HuH-7.5 (cell line): ENCODE measurements at places on chromosomes 7 and 10.

DNA sequence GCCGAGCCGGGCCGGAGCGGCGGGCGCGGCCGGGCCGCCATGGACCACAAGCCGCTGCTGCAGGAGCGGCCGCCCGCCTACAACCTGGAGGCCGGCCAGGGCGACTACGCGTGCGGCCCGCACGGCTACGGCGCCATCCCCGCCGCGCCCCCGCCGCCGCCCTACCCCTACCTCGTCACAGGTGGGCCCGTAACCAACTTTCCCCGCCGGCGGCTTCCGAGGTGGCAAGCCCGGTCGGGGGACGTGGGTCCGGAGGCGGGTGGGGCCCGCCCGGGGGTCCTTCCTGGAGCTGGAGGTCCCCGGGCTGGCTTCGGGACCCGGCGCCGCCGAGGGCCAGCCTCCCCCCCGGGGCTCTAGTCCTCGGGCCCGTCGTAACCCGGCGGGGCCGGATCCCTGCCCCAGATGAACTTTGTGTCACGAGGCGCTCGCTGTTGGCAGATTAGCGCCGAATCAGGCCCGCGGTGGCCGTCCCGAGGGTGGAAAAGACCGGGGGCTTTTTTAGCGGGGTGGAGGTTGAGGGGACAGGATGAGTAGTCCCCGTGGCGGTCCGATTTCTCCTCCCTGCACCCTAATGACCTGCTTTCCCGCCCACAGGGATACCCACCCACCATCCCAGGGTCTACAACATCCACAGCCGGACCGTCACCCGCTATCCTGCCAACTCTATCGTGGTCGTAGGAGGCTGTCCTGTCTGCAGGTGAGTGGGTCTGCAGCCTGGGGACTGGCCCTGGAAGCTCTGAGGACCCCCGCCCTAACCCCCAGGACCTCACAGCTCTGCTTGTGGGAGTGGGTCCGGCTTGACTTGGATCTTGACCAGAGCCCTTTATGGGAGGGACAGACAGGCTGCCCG lies 496 bp downstream of the BRI3 start:
- no peak for DNase-seq

- no peak for DNase-seq
Observed at GRCh38 chr7:131608116-131608500, 51.7 kb upstream of the PODXL start.

- no peak for DNase-seq
Observed at GRCh38 chr10:23945845-23946244, 263.1 kb upstream of the KIAA1217 start.

- DNase-seq, result no peak
Observed at GRCh38 chr7:114047889-114048288, 129.1 kb upstream of the PPP1R3A start.

DNA sequence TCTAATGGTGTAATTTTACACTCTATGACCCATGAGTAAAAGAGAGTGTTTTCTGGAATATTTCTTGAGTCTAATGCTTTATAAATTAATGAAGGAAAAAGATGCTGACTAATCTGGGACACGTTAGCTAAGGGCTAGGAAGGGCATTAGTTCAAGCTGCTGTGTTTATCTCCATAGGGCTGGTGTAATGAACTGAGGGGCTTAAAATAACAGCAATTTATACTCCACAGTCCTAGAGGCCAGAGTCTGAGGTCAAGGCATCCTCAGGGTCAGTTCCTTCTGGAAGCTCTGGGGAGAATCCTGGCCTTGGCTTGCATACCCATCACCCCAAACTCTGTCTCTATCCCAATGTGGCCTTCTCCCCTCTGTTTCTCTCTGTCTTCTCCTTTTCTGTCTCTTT lies 105.2 kb upstream of the PFKP start:
- no peak for DNase-seq

GRCh38 chr10:15715619-15716227 lies 4.0 kb downstream of the ITGA8 start:
- no peak for DNase-seq

- peak; percentile 93 for DNase-seq
Observed at GRCh38 chr7:102279537-102280400, 6.9 kb upstream of the SH2B2 start.

GRCh38 chr7:158374146-158374545 lies 213.5 kb downstream of the PTPRN2 start:
- no peak for DNase-seq

- no peak for DNase-seq
Observed at GRCh38 chr7:134203186-134203889, 76.2 kb downstream of the LRGUK start.

GRCh38 chr7:122301858-122302760 lies 2.4 kb downstream of the FEZF1 start:
- no peak for DNase-seq

DNA sequence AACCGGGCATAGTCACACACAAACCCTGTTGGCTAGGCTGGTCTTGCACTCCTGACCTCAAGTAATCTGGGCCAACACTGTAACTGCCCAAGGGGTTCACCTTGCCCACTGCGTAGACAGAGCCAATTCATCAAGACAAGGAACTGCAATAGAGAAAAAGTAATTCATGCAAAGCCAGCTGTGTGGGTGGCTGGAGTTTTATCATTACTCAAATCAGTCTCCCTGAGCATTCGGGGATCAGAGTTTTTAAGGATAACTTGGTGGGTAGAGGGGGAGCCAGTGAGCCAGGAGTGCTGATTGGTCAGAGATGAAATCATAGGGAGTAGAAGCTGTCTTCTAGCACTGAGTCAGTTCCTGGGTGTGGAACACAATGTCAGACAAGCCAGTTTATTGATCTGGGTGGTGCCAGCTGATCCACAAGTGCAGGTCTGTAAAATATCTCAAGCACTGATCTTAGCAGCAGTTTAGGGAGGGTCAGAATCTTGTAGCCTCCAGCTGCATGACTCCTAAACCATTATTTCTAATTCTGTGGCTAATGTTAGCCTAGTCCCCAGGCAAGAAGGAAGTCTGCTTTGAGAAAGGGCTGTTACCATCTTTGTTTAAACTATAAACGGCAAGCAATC lies 15.6 kb upstream of the FXYD4 start:
- DNase-seq, result no peak

DNA sequence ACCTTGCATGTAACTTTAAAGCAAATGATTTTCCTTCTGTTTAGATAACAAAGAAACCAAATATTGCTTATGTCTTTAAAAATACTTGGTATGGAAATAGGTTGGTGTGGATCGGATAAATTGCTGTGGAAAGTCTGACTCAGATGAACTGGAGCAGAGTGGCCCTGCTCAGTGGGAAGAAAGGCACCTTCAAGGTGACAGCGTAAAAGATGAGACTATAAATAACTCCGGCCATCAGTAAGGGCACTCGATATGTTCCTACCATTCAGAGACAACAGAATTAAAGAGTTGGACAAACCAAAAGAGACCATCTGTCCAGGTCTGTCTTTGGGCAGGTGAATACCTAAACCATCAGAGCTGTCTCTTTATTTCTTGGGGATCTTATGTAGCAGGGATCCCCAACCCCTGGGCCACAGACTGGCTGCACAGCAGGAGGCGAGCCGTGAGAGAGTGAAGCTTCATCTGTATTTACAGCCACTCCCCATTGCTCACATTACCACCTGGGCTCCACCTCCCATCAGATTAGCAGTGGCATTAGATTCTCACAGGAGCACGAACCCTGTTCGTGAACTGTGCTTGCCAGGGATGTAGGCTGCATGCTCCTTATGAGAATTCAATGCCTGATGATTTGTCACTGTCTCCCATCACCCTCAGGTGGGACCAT lies 357.1 kb downstream of the PRPF18 start:
- DNase-seq, result no peak

DNA sequence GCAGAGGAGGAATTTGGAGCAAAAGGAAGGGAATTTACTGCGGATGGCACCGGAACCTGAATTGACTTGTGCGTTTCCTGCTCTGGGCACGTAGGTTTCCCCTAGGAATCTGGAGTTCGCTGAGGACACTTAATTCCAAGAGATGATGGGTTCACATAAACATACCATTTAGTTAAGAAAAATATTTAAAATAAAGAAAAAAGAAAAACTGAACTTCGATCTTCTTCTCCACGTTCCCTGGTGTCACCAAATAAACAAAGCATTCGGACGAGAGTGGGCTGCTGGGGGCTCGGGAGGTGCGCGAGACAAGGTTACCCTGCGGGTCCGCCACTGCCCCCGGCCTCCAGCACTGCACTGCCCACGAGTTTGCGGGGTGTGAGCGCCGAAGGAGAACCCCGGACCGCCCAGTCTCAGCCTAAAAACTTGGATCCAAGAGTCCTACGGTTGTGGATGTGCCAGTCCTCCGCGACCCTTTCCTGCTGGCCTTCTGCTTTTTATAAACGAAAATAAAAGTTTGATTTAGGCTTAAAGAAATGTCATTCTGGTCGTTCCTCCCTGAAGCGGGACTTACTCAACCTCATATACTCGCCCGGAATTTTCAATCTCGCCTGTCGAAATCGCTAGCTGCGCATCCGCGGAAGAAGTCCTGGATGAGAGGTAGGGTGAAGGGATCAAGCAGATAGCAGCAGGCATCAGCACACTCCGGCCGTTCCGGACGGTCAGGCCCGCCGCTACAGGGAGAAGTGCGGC lies 30.3 kb downstream of the SKIDA1 start:
- DNase-seq, result peak; percentile 25

DNA sequence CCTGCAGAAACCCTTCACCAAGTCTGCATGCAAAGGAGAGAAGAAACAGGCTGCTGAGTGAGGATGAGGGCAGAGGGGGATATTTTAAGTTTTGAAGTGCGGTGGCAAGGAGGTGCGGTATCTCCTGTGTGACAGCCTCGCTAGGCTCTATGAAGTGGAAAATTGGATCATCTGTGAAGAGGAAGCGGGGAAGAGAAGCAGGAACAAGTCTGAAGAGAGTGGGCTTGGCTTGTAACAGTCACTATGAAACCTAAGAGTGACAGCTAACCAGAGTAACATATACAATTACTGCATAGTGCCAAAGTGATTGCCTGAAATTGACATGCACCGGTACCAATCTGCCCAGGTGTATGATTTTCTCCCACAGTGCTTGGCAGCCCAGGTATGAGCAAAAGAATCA lies 287.5 kb upstream of the KLF14 start:
- no peak for DNase-seq

DNA sequence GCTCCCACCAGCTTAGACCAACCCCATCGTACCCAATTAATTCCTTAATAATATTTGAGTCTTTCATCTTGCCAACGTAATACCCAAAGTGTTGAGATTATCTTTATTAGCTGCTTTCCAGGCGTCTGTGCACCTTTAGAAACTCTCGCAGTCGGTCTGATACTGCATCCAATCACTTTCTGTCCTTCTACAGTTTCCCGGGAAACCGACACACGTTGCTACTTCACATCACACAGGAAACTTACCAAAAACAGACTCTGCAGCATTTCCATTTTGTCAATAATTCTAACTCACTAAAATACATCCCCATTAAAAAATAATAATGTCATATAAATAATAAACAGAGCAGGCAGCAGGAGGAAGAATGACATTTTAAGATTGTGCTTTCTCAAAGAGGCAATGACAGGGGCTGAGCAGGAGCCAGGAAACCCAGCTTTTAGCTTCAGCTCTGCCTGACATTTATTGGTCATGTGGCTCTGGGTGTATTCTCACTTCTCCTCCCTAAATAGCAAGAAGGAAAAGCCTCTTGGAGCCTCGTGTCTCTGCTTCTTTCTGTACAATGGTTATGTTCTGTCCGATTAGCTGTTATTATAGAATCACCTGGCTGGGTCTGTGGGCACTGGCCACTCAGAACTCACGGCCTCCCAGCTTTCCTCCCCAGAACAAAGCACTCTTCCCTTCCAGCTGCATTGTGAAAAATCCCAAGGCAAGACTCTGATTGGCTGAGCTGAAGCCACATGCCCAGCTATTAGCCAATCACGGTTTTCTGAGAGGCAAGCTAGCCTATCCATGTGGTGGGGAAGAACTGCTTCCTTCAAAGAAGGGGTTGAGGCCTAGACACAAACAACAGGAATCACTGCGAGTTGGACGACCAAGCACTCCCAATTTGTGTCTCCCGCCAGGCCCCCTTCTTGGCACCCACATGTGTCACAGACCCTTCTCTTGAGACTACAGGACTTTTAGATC lies 424.7 kb upstream of the FOXK1 start:
- DNase-seq, result no peak

DNA sequence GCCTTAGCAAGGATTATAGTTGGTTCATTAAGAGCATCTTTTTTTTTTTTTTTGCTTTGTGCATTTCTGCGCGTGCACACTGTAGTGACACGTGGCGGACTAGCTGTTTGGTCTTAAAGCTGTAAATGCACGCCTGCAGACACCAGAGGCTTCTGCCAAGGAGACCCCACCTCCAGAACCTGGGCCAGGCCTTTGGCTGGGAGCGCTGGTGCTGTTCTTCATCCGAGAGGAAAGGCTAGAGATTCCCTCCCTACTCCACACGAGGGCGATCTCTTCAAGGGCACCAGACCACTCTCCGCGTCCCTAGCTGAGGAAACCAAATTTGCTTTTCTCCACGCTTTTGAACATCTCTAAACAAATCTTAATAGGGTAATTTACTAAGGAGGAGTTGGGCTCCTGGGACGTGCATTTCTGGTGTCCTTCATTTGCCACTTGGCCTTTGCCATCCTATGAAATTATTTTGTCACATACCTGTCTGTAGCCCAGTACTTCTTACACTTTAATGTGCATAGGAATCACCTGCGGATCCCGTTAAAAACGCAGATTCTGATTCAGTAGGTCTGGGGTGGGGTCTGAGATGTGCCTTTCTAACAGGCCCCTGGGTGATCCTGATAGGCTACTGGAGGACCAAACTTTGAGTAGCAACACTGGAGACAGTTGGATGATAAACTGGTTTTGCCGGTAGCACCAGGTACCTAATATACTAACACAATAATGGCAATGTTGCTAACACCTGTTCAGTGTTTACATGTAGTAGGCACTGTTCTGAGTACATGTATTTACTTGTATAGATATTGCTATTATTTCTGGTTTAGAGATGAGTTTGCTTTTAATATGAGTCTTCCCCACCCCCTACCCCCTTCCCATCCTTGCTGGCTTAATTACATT lies 1.3 kb upstream of the SLC26A5 start:
- peak; percentile 78 for DNase-seq

GRCh38 chr10:101053516-101053915 lies 8.3 kb upstream of the KAZALD1 start:
- no peak for DNase-seq

DNA sequence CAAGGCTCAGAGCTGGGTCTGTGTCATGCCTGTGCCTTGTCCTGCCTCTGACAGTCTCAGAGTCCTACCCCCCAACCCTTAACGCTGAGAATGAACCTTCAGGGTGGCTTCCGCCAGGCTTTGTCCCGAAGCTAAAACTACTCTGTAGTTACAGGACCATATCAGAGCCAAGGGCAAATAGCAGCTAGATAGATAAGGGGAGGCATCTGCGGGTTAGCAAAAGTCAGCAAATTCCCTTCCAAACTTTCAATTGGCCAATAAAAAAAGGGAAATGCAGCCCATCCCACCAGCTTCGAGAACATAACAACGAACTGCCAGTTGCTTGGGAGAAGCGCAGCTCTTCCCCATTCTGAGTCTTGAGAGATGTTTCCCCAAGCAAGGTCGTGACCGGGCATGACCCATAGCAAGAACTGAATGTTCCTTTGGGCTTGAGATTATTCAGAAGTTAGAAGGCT lies 17.7 kb downstream of the CCL24 start:
- DNase-seq, result no peak

DNA sequence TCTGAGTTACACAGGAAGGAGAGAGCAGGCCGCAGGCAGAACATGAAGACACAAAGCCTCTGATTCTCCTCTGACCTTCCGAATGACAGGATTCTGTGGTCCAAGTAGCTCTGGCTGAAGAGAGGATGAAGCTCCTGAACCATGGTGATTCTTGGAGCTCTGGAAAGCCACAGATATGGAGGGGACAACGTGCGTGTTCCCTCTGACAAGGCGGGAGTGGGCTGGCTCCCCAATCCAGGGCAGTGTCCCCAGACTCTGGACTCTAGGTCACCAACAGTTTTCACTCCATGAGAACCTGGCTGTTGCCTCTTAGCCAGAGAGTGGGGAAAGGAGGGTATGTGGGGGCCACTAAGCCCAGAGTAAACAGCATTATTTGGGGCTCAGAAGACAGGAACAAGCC lies 7.4 kb upstream of the TRPV6 start:
- no peak for DNase-seq
